ENCODE measurements at places on chromosomes 1 and 21. TPM values are rescaled to one million over a fixed set of nuclear protein-coding genes. Genes with fewer than 3 reads are reported as not detected.
A peak's percentile ranks its signal among the peaks of the same experiment; 100 is the strongest.

GRCh38 chr1:89602871-89603404 lies 30.0 kb upstream of the LRRC8C start:
- no peaks in the 10 kb centered on the region for H3K36me3 ChIP-seq
- no peak overlapping the region for H3K4me3 ChIP-seq
- no peak for DNase-seq
- peak overlapping the region; percentile 54 for H3K27ac ChIP-seq

FBXO2 gene
- total RNA-seq, result 1.3 TPM

DNA sequence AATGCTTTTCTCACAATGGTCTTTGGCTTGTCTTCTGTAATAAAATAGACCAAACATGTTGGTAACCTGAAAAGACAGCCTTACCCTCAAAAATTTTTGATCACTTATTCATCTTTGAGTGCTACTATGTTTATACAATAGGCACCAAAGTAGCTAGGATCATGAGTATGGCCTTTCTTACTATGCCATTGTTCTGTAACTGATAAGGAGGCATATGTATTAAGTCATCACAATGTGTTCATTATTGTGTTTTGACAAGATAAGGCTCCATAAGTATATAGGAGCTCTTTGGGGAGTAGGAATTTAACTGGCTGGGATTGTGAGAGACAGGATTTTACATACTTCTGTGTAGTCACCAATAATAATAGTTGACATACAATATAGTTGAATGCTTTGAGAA lies 675 bp downstream of the TMCO2 start:
- DNase-seq, result no peak
- no peaks in the 10 kb centered on the region for H3K36me3 ChIP-seq
- H3K4me1 ChIP-seq, result no peaks in the 10 kb centered on the region
- no peak overlapping the region for H3K27ac ChIP-seq

CELA2B gene
- total RNA-seq, result not detected

DNA sequence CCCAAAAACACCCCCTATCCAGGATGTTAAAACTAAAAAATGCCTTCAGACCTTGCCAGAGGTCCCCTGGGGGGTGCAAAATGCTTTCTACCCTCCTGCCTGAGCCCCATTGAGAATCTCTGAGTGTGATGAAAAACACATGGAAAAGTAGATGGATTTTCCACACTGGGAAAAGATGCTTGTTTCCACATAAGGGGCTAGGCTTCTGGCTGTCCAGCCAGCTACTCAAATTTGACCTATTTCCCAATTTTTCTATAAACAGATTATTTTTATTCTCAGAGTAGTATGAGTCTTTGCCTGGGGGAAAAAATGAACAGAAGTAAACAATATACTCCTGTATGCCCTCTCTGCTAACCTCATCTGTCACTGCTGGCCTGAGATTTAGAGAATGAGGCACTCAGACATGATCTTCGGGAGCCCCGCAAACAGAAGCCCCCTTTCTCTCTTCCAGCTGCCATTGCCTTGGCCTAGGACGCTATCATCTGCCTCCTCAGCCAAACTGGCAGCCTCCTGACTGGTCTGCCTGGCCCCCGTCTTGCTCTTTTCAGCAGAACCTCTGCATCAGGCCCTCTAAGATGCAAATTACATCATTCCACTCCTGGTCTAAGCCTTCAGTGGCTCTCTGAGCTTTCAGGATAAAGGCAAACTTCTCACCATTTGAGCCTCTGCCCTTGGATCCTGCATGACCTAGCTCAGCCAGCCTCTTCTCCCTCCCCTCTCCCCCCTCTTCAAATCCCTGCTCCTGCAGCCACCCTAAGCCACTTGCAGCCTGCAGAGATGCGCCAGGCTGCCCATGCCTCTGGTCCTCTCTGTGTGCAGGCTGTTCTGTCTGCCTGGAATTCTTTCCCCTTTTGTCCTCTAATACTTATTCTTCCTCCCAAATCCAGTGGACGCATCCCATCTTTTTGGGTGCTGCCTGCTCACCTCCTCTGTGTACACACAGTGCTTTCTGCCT lies 39.7 kb upstream of the TMEM125 start:
- H3K27me3 ChIP-seq, result no peaks in the 10 kb centered on the region
- no peaks in the 10 kb centered on the region for H3K4me1 ChIP-seq
- no peak for DNase-seq
- no peaks in the 10 kb centered on the region for H3K36me3 ChIP-seq
- no peak overlapping the region for H3K4me3 ChIP-seq
- peak overlapping the region; percentile 77 for H3K27ac ChIP-seq

GRCh38 chr1:110548381-110548780 lies 29.4 kb upstream of the KCNA10 start:
- no peak overlapping the region for H3K27ac ChIP-seq
- DNase-seq, result no peak
- no peaks in the 10 kb centered on the region for H3K36me3 ChIP-seq
- peaks cover 19% of the 10 kb centered on the region for H3K27me3 ChIP-seq
- H3K4me3 ChIP-seq, result no peak overlapping the region

FCRL1 gene
- 0.32 TPM for total RNA-seq

TLR5 gene
- 33.5 TPM for total RNA-seq

- H3K4me1 ChIP-seq, result peaks cover 4% of the 10 kb centered on the region
- H3K27ac ChIP-seq, result peak overlapping the region; percentile 52
- H3K4me3 ChIP-seq, result no peak overlapping the region
- peak; percentile 75 for DNase-seq
- H3K36me3 ChIP-seq, result peaks cover 12% of the 10 kb centered on the region
These were observed 20.6 kb upstream of the SH3D21 start for GRCh38 chr1:36285443-36286101.

DNA sequence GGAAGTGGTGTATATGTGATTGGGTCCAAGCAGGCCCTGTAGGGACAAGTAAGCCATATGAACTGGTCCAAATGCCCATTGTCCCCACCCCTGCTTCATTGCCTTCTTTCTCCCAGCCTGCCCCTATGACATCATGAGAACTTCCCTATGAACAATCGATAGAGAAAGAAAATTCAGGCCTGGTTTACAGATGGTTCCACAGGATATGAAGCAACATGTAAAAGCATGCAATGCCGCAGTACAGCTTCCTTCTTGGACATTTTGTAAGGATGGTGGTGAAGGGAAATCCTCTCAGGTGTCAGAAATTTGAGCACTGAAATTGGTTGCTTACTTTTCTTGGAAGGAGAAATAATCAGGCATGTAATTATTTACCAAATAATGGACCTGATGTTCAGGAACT lies 581.7 kb downstream of the MRPL39 start:
- H3K4me1 ChIP-seq, result no peaks in the 10 kb centered on the region
- DNase-seq, result no peak
- no peak overlapping the region for H3K4me3 ChIP-seq

DNA sequence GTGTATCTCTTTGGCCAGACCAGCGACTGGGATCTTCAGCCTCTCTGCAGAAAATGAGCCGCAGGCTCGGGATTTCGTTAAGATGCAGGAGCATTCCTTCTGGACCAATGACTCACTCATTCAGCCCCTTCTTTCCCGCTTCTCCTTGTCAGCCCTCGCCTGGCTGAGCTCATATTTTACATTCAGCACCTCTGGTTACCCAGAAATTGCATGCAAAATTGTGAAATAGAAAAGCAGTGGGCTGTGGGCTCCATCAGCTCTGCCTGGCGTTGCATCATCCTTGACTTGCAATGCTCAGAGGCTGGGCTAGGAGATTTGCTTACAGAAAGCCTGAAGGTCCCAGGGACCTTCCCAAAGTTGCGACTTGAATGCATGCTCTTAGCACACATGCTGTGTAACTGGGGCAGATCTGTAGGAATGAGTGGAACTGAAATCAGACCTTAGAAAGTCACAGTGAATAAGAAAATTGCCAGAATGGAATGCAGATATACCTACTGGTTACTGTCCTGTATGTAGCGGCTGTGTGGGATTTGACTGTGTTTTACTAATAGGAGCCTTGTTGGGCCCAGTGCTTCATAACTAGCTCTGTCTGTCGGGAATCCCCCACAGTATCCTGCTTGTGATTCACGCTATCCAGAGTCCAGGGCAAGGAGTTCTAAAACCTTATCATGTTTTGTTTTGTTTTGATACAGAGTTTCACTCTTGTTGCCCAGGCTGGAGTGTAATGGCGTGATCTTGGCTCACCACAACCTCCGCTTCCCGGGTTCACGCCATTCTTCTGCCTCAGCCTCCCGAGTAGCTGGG lies 444.8 kb downstream of the KIF26B start:
- H3K27ac ChIP-seq, result no peak overlapping the region
- H3K36me3 ChIP-seq, result no peaks in the 10 kb centered on the region
- no peaks in the 10 kb centered on the region for H3K4me1 ChIP-seq

SHISAL2A gene
- not detected for total RNA-seq

GRCh38 chr1:157496121-157496526 lies 56.2 kb downstream of the FCRL5 start:
- H3K27me3 ChIP-seq, result no peaks in the 10 kb centered on the region
- no peak overlapping the region for H3K4me3 ChIP-seq
- H3K27ac ChIP-seq, result no peak overlapping the region

MEGF6 gene
- 24.2 TPM for total RNA-seq

GRCh38 chr1:197774466-197775281 lies 606 bp downstream of the DENND1B start:
- H3K27ac ChIP-seq, result peak overlapping the region; percentile 93
- H3K27me3 ChIP-seq, result no peaks in the 10 kb centered on the region
- peaks cover 5% of the 10 kb centered on the region for H3K4me1 ChIP-seq
- H3K4me3 ChIP-seq, result peak overlapping the region; percentile 92

DNA sequence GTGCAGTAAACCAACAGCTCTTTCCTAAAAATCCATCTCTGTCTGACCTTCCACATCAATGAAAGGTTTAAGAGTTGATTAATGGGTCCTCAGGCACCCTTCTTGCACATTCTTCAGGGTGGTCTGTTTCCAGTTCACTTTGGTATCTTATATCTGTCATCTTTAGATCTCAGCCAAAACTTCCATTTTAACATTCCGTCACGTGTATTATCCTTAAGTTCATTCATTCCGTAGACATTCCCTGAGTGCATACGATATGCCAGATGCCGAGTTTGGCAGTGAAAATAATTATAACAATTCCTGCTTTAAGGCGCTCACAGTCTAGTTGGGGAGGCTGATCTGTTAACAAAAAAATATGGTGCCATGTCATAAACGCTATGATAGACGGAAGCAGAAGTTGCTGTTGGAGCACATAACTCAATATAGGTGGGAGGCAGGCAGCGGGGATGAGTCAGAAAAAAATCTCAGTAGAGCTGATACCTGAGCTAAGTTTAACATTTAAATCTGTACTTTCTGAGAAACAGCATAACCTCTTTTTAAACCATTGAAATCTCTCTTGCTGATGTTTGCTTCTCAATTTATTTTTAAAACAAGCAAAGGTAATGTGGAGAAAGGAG lies 59.6 kb upstream of the HOOK1 start:
- no peaks in the 10 kb centered on the region for H3K27me3 ChIP-seq
- DNase-seq, result no peak
- H3K27ac ChIP-seq, result no peak overlapping the region
- H3K4me1 ChIP-seq, result peaks cover 5% of the 10 kb centered on the region
- no peaks in the 10 kb centered on the region for H3K36me3 ChIP-seq

CIART gene
- 7.4 TPM for total RNA-seq

TOR1AIP1 gene
- total RNA-seq, result 112 TPM
